NCI-H2227 treated with DMSO at 0.1 percent for 48 hours (cell line): ENCODE measurements at places on chromosomes 13 and 19.

DNA sequence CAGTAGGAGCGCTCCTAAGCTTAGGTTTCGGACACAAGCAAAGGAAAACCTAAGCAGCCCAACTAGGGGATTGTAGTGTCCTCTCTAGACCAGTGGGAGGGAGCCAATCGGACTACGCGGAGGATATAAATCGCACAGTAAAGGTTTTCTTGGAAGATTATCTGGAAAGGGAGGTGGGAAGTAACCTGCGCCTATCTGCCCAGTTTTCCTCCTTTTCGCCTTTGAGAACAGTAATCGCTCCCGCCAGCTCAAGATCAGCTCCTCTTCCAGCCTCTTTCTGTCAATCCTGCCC, 456 bp upstream of the RAB4B start:
- DNase-seq = no peak

- no peak for DNase-seq
Observed at GRCh38 chr13:105084931-105085330, 1450.5 kb downstream of the EFNB2 start.

DNA sequence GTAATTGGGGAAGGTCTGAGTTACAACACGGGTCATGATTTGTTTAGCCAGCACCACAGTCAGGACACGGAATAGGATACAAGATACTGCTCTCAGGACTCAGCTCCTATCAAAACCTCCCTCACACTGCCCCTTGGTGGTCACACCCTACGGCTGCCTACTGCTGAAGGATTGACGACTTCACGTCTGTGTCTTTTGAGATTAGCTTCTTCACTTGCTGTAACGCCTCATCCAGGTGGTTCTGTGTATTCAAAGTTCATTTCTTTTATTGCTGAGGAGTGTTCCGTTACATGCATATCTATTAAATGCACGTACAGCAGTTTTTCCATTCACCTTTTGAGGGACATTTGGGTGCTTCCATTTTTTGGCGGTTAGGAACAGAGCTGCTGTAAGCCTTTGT, 46.3 kb downstream of the URI1 start:
- no peak for DNase-seq

DNA sequence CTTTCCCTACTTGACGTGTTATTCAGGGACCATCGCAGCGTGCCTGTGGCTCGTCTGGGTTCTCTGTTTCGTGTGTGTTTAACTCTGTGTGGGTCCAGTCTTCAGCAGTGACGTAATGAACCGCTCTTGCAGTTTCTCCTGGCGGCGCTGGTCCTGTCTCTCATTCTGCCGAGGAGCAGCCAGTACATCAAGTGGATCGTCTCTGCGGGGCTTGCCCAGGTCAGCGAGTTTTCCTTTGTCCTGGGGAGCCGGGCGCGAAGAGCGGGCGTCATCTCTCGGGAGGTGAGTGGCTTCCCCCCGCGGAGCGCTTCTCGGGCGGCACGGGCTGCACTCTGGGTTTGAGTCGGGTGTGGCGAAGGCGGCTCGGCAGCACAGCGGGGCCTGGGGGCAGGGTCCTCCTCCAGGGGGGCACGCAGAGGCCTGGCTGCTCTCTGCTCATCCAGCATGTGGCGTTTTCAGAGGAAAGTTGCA, 36.3 kb upstream of the TFDP1 start:
- peak; percentile 13 for DNase-seq

- no peak for DNase-seq
Observed at GRCh38 chr13:104798486-104798885, 1732.3 kb upstream of the SLC10A2 start.

- no peak for DNase-seq
Observed at GRCh38 chr13:36431204-36432105, 840 bp upstream of the CCNA1 start.

DNA sequence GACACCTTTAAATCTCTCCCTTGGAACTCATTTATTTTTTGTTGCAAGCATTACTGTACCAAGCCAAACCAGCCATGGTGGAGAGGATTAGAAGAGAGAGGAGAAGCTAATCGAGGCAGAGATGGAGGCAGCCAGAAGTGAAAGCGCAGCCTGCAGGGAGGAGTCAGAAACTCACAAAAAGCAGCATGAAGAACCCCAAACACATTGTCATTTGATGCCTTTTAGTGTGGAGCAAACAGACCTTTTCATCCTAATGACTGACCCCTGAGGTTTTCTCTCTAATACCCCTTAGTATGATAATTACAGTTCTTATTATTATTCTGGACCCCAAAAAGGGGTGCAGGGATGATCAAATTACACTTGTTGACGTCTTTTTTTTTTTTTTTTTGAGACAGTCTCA, 62.5 kb downstream of the TNFRSF19 start:
- DNase-seq = no peak

DNA sequence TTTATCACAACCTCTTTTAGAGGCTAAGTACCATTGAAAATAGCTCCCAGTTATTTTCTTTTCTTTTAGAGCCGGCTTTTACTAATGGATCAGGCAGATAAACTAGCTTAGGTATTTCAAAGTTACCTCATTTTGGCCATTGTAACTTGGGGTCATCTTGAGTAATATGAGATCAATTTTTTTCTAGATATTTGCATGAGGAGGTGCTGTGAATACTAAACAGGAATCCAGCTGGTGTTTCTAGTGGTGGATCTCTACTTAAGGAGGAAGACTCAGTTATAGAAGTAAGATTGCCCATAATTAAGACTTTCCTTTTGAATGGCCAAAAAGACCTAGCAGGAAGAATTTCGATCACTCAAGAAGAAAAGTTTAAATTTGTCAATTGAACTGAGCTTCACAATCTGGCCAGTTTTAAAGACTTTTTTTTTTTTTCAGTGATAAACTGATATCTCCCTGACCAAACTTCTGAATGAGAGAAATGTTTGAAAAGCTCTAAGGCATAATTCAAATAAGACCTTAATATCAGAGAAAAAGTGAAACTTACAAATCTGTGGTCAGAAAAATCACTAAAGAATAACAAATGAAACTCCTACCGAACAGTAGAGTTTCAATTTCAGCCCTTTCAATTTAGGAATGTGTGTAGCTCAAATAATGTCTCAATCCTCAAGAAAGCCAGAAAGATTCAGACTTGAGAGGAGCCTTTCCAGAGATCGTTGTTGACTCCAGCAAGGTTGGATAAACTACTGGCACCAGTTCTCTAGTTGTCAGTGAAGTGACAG, 11.6 kb upstream of the NAA16 start:
- DNase-seq = no peak

DNA sequence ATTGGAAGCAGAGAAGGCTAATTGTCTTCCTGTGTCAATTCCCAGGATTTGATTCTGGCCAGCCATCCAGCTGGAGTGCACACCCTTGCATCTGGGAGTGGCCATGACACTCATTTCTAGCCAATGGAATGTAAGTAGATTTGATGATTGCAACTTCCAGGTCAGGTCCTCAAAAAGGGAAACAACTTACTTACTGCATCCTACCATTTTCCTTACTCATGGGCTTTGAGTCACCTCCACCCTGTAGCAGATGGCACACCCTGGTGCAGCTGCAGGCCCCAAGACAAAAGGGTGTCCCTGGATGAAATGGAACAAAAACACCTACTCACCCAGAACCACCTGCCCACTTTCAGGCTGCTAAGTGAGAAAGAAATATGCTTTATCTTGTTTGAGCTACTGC, 27.3 kb upstream of the MPHOSPH8 start:
- DNase-seq = no peak

- no peak for DNase-seq
Observed at GRCh38 chr13:49569993-49570689, 15.2 kb downstream of the RCBTB1 start.

- DNase-seq = no peak
Observed at GRCh38 chr13:49776871-49777270, 15.6 kb downstream of the KPNA3 start.

GRCh38 chr19:32227561-32228165, 117.7 kb upstream of the ZNF507 start:
- no peak for DNase-seq
